ENCODE measurements at places on chromosomes 1 and 21. TPM values are rescaled to one million over a fixed set of nuclear protein-coding genes. Genes with fewer than 3 reads are reported as not detected.
A peak's percentile ranks its signal among the peaks of the same experiment; 100 is the strongest.

GRCh38 chr1:20430355-20431175 lies 55.4 kb downstream of the CAMK2N1 start:
- peak; percentile 47 for DNase-seq

DNA sequence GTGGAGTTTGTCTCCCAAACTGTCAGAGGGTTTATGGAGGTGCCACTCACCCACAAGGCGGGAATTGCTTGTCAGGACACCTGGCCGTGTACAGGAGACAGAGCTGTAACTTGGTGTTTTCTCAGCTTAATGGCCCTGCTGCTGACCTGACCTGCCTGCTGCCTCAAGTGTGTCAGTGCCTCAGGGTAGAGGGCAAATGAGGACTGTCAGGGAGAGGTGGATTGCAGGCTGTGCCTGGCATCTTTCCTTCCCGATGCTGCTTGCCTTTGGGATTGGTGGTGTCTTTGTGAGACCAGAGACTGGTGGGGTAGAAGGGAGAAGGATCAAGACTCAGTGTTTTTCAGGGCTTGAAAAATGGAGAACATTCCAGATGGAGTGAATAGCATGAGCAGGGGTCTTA lies 31.4 kb downstream of the TMEM53 start:
- no peak for DNase-seq

DNA sequence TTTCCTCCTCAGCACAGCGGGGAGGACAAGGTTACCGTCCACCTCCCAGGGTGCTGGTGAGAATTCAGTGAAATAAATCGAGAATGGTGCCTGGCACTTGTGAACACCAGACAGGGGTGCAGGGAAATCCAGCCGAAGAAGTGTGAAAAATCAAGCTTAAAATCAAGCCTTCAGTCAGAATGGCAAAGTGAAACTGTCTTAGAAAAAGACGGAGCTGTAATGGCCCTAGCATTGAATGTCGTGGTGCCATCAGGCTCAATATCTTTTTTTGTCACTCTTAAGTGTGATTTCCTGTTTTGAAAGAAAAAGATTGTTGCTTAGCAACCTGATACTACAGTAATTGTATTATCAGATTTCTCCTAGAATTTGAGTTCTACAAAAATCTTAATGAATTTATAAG lies 22.1 kb downstream of the EDARADD start:
- DNase-seq, result no peak

GRCh38 chr1:26700711-26701110 lies 4.9 kb downstream of the ARID1A start:
- no peak for DNase-seq

- no peak for DNase-seq
Observed at GRCh38 chr1:67893126-67893495, 59.8 kb upstream of the GNG12 start.

DNA sequence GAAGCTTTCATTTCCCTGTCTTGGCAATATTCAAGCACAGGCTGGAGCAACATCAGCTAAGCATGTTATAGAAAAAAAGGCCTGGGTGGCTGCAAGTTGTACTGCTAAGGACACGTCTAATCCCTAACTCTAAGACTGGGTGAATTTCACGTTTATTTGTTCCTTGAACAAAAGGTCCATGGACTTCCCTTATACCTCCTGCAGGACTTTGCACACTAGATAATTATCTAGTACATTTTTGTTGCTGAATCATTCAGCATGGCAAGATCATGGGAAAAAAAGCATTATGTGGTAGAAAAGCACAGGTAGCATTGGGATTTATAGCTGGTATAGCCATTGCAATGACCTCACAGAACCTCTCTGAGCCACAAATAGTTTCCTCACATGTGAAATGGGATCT lies 130.7 kb upstream of the DMRTA2 start:
- DNase-seq, result no peak

GRCh38 chr1:204479387-204480136 lies 15.0 kb downstream of the PIK3C2B start:
- no peak for DNase-seq

DNA sequence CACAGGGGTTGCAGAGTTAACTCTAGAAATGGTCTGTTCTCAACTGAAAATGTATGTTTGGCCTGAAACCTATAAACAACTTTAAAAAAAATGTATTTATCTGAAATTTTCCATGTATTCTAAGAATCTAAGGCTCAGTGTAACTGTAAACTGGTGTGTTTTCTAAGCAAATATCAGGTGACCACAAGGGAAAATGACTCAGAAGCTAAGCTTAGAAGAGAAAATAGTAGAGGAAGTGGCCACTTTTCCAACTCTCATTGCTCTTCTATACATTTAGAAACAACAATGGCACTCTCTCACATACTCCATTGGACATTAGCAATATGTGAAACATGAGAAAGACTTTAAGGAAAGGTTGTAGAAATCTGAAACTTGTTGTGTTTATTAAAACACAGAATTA lies 7.5 kb downstream of the TNFSF18 start:
- no peak for DNase-seq

- DNase-seq, result no peak
Observed at GRCh38 chr1:76229279-76230005, 154.9 kb downstream of the ST6GALNAC3 start.

SPRR5 gene
- total RNA-seq, result not detected

GJA5 gene
- 1.2 TPM for total RNA-seq

CFHR3 gene
- total RNA-seq, result not detected

TMEM269 gene
- total RNA-seq, result 0.68 TPM

CASZ1 gene
- 12.3 TPM for total RNA-seq

VASH2 gene
- 9.5 TPM for total RNA-seq

All from testis (tissue), 5 donors.